ENCODE measurements at places on chromosomes 1 and 21.

DNA sequence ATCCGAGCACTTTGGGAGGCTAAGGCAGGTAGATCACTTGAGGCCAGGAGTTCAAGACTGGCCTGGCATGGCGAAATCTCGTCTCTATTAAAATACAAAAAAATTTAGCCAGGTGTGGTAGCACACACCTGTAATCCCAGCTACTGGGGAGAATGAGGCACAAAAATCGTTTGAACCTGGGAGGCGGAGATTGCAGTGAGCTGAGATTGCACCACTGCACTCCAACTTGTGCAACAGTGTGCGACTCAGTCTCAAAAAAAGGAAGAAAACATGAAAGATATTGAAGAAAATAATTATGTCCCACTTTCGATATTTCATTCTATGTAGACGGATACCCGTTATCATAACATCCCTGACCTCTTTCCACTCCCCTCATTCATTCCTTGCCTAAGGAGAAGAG, 19.2 kb downstream of the TUT4 start:
- no peak for DNase-seq

DNA sequence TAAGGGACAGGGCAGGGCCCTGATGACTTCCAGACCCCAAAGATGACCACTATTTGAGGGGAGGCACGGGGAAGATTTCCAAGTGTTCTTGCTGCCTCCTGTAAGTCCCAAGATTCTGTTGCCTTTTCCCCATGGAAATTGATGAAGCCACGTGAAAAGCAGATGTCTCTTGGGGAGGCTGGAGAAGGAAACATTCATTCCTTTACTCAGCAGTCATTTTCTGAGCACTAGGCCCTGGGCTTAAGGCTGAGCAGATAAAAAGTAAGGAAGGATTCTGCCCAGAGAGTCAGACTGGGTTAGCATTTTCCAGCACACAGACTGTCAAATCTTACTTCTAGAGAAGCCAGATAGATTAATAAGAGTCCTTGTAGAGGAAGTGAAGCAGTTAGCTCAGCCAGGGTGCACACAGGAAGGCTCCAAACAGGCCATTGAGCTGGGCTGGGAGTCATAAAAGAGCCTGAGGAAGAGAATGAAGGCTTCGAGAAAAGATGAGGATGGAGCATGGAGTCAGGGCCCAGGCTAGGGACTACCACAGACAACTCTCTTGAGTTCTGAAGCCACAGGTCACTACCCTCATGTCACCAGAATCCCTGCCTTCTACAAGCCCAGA, 10.1 kb downstream of the EXTL1 start:
- no peak for DNase-seq

- DNase-seq = no peak
Observed at GRCh38 chr1:2803931-2804627, 2.6 kb upstream of the TTC34 start.

- DNase-seq = no peak
Observed at GRCh38 chr1:29964718-29965533, 728.6 kb downstream of the PTPRU start.

- no peak for DNase-seq
Observed at GRCh38 chr1:154851392-154852177, 18.5 kb downstream of the KCNN3 start.

DNA sequence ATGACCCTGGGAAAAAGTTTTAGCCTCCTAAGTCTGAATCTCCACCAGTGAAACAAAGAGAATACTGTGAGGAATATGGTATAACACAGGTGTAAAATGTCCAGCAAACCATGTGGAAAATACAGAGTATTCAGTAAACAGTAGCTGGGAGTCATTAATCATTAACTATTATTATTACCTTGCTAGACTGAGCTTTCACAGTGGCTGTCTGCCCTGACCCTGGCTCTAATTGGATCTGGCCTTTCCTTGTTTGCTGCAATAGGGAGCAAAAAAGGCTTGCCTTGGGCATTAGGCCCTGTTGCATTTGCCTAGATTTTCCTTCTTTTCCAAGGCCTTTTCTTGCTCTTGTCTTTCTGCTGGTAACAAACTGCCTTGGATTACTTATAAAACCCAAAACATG, 179.1 kb upstream of the BEND5 start:
- DNase-seq = peak; percentile 42

All from NCI-H1417 (cell line).